ENCODE measurements at places on chromosomes 5 and 9.

GRCh38 chr9:136239135-136239982, 6.3 kb downstream of the QSOX2 start:
- no peak for DNase-seq

GRCh38 chr9:82797534-82797933, 265.4 kb downstream of the RASEF start:
- no peak for DNase-seq

DNA sequence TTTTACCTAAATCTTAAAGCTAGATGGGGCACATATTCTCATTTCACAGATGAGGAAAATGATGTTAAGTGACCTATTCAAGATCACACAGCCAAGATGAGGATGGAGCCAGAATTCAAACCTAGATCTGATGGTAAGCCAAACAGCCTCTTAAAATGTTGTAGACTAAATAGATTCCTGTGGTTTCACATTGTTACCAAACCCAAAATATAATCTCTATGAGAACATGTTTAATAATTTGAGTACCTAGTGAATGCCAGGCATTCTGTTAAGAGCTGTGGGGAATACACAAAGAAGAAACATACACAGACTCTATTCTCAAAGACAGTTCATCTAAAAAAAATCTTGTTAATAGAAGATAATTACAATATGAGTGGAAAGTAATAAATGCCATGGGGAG, 25.2 kb downstream of the HOMER1 start:
- no peak for DNase-seq

DNA sequence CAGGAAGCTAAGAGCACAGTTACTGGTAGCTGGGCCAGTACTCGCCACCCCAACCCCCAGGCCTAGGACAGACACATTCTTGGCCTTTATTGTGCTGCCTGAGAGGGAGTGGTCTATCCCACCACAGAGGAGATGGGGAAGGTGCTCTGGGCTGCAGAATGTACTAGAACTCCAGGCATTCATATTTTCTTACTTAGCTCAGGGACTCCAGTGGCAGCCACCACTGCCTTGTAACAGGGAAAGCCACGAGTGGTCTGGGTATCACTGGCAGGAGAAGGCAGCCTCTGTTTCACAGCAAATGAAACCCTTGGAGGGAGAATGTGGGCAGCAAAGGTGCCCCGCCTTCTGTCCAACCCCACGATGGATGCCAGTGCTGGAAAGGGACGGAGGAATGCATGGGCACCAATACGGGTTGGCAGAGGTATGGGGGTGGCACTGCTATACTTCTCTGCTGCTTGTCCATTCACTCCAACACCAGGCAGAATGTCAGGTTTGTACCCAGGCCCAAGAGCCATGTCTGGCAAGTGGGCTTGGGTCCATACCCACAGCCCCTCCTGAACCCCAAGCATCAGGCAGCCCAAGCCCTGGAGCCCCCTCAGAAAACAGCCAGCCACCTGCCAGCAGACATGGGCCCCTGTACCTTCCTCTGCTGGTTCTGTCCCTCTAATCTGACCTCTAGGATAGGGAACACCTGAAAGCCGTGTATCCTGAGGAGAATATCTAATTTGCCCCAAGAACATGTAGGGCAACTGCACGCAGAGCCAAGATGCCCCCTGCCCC, 4.6 kb downstream of the SEPTIN8 start:
- DNase-seq: no peak

DNA sequence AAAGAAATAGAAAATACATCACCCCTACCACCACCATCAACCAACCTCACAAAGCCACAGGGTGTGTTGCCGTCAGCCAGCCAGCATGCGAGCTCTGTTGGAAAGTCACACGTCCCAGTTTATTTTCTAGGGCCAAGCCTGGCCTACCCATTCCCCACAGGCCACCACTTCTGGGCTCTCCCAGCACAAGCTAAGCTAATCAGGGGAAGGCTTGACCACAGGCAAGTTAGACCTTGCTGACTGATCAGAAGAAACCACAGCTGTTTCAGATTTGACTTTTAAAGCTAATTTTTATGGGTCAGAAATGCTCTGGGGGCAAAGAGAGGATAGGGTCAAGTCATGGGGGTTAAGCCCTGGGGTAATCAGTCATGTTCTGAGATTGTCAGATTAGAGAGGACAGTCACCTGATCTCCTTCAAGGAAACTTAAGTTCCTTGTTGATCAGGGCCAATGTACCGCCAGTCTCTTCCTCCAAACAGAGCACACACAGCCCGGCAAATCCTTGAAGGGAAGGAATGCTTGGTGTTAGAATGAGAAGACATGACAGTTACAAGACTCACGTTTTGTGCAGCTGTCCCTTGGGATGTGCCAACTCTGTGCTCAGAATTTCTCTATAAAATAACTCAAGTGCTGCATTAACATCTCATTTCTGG, 7.6 kb downstream of the SHB start:
- no peak for DNase-seq

DNA sequence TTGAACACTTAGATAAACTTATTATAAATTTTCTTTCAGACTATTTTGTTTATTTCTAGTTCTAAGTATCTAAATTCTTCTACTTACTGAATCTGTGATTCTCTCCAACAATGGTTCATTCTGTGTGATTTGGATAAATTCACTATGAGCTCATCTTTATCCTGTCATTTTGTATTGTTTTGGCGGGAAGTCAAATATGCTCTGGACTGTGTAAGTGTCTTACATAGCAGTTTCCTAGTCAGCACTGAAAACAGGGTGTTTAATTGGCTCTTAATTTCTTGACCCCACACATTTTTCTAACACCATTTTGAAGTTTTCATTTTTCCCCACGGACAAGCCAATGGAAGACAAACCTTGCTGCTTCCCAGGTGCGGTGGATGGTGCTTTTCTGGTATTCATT, 207.0 kb upstream of the ACO1 start:
- no peak for DNase-seq

DNA sequence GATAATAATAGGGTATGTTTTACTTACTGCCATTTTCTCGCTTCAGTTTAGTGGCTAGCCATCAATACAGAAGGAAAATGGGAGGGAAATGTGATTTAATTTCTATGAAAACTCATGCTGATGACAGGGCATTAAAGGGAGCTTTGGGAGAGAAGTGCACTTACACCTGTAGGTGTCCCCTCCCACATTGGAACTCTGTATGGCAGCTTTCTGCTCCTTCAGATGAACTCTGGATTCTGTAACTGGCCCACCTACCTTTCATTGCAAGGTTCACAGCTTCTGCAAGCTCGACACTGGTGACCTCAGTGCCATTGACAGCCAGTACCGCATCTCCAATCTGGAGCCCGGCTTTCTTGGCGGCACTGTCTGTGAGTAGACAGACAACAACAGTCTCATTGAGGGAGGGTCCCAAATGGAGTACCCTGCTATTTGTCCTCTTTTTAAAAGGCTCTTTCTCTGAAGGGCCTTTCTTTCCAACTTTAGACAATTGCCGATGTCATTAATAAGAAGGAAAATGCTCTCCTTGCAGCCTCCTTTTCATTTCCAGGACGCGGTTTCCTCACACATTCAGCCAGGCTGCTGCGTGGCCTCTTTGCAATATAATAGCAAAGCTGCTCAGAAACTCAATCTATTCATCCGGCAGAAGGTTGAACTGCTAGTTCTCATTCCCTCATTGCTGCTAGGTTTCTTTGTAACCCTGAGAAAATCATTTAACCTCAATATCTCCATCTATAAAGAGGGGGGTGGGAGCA, 63.6 kb downstream of the NUDT12 start:
- no peak for DNase-seq

- DNase-seq: peak; percentile 70
These were observed 1.2 kb downstream of the LMNB1 start for GRCh38 chr5:126777975-126778674.

Measured in CMK (cell line).